CD4-positive, alpha-beta T cell treated with Interleukin-17A for 4 hours (primary cell): ENCODE measurements at places on chromosomes 2 and 18.

- DNase-seq = no peak
Observed at GRCh38 chr2:102585847-102586404, 33.4 kb upstream of the SLC9A2 start.

DNA sequence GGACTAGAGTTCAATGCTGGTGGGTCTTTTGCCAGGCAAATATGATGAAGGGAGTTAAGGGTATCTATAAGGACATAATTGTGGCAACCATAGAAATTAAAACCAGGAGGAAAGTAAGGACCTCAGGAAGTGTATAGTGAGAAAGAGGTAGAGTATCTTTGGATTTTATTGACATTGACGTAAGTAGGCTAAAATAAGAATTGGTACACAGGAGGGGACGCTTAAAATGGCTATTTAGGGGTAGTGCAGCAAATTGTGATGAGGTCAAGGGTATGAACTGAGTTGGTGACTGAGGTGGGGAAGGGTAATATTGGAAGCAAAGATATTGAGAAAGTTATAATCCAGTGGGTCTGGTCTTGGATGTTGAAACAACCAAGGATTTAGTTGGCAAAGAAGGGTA is 42.7 kb downstream of the MARCHF7 start:
- no peak for DNase-seq

DNA sequence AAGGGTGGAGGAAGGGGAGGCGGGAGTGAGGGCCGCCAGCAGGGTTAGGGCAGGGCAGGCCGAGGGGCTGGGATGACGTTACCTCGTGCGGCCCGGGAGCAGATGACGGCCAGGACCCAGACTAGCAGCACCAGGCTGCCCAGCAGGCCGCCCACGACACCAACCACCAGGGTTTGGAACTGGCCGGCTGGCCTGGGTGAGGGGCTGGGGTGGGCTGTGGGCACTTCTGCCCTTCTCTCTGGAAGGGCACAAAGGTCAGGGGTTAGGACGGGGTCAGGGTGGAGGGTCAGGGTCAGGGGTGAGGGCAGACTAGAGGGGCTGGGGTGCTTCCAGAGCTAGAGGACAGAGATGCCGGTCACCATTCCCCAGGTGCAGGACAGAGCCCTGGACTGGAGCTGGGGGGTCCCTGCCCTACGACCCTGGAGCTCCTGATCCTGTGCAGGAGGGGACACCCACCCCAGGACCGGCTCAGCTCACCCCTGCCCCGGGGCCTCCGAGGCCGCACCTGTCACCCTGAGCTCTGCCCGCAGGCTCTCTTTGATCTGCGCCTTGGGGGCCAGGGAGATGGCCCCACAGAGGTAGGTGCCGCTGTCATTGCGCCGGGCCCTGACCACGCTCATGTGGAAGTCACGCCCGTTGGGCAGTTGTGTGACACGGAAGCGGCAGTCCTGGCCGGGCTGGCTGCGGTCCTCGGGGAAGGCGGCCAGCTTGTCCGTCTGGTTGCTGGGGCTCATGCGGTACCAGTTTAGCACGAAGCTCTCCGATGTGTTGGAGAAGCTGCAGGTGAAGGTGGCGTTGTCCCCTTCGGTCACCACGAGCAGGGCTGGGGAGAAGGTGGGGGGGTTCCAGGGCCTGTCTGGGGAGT is 6.3 kb downstream of the PDCD1 start:
- no peak for DNase-seq

GRCh38 chr18:47179520-47179919 is 3.4 kb upstream of the IER3IP1 start:
- DNase-seq = no peak

GRCh38 chr2:58039170-58039611 is 7.4 kb upstream of the VRK2 start:
- no peak for DNase-seq

- DNase-seq = peak; percentile 71
Observed at GRCh38 chr18:596288-596881, 403 bp upstream of the CLUL1 start.

DNA sequence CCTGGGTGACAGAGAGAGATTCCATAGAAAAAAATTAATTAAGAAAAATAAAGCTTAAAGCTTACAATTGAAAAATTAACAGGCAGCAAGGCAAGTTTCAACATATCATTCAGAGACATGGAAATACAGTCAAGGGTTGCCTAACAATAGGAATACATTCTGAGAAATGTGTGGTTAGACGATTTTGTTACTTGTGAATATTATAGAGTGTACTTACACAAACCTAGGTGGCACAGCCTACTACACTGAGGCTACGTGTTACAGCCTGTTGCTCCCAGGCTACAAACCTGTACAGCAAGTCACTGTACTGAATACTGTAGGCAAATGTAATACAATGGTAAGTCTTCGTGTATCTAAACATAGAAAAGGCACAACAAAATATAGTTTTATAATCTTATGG is 27.7 kb upstream of the ZBTB7C start:
- DNase-seq = no peak

DNA sequence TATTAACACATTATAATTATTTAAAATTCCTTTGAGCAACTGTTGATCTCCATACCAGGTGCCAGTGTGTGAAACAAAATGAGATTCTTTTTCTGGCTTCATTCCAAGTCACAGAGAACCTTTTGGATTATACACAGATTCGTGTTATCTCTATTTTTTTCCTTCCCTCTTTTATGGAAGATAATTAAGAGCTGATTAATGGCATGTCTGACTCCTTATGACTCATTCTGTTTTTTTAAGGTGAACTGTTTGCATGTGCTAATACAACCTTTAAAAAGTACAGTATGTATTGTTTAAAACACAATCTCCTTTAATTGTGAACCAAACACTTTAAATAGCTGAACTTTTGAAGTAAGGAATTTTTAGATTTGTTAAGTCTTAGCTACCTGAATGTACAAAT is 39.3 kb downstream of the PELI1 start:
- no peak for DNase-seq

DNA sequence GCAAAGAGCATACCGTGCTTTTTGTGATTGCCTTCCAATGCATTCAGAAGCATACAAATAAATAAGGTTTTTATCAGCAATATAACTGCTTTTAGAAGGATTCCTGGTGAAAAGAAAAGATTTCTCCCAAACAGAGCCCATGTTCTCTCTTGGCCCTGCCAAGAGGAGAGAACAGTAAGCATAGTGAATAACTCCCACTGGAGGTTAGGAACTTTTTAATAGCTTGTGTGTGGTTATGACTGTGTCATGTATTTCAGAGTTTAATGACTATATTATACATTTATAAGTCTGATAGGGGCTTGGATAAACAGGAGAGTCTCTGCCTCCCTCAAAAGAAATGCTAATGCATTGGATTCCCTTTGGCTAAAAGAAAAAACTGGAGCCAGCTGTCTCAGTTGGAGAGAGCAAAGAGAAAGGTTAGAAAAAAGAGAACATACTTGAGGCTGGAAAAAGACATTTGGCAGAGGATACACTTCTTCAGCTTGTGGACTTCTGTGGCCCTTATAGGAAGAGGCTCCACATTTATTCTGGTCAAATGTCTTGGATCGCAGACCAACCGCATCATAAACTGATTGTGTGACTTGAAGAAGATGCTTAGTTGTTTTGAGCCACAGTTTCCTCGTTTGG is 63.0 kb upstream of the SPRED2 start:
- DNase-seq = no peak

GRCh38 chr2:68377137-68377780 is 12.2 kb downstream of the PLEK start:
- no peak for DNase-seq

GRCh38 chr2:85376291-85377065 is 21.9 kb downstream of the ELMOD3 start:
- no peak for DNase-seq

GRCh38 chr2:5561006-5561405 is 131.2 kb upstream of the SOX11 start:
- DNase-seq = no peak

DNA sequence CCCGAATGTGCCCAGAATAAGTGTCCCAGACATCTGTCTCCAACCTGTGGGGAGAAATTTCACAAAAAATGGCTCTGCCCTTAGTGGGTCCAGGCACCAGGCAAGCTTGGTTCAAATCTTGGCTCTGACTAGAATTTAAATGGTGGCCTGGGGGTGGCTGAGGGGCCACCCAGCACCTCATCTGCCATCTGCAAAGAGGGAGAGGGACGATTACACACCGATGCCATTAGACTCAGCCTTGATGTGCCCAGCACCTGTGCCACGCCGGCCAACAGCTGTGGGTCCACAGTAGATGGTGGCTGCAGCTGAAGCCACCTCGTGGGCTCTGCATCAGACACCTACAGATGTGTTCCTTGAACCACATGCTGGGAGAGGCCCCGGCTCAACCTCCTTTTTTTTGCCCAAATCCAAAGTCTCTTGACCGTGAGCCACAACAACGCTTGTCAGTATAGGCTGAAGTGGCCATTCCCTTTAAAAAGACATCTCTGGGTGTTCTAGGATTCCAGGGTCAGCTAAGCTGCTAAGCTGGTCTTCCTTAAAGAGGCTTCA is 222.0 kb upstream of the RAB6C start:
- DNase-seq = no peak

GRCh38 chr2:209694748-209695147 is 76.9 kb upstream of the UNC80 start:
- DNase-seq = no peak

- no peak for DNase-seq
Observed at GRCh38 chr2:197445746-197446145, 7.6 kb upstream of the COQ10B start.
